ENCODE measurements at places on chromosomes 7 and 10.

GRCh38 chr7:29014725-29015124, 56.6 kb upstream of the TRIL start:
- no peak for DNase-seq

GRCh38 chr10:94361171-94361794, 1.5 kb downstream of the NOC3L start:
- no peak for DNase-seq

DNA sequence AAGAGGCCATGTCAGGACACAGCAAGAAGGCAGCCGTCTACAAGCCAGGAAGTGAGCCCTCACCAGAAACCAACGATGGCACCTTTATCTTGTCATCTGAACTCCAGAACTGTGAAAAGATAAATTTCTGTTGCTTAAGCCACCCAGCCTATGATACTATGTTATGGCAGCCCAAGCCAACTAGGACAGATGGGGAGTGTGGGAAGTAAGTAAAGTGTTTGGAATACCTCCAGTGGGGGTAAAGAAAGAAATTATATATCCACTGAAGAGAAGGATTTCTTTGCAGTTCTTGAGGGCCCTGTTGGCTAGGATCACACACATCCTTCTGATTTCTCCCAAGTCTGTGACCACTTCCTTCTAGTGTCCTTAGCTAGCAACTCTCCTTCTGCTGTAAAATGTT, 384.4 kb downstream of the TNS3 start:
- DNase-seq: no peak

DNA sequence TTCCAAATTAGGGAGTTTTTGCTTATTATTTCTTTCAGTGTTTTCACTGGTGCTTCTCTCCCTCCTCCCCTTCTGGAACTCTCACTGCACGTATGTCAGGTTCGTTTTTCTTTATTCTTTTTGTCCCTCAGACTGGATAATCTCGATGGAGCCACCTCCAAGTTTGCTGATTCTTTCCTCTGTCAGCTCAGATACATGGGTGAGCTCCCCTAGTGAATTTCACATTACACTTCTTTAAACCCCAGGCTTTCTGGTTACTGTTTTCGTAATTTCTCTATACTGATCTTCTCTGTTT, 20.8 kb upstream of the NCAPG2 start:
- DNase-seq: no peak

- DNase-seq: no peak
Measured at GRCh38 chr7:25663877-25664276, 435.6 kb upstream of the NPVF start.

DNA sequence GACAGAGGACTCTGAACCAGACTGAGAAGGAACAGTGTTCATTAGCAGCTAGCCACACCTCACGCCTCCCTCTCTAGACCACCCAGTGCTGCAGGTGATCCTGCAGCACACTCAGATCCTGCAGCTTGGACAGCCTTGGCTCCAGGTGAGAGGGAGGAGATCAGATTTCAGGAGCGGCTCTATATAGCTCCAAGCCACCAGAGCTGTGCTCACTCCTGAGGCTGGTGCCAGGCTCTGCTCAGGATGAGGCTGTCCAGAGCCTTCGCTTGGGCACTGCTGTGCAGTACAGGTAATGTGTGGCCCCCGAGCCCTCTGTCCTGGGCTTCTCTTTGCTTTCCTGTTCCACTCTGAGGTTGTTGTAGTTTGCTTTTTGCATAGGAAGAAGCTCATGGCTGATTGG, 42.4 kb downstream of the C10orf120 start:
- no peak for DNase-seq

Data from GM04503 (cell line).